ENCODE measurements at places on chromosomes 6 and 20. TPM values are rescaled to one million over a fixed set of nuclear protein-coding genes. Genes with fewer than 3 reads are reported as not detected.

The EEF1A1 gene
- 12,032 TPM for total RNA-seq

The SCRT2 gene
- total RNA-seq: not detected

The ATP9A gene
- 81.2 TPM for total RNA-seq

The SAMD3 gene
- 0.69 TPM for total RNA-seq

The PBOV1 gene
- total RNA-seq: not detected

The GPR31 gene
- not detected for total RNA-seq

The SLX4IP gene
- total RNA-seq: 11.6 TPM

The SIRPD gene
- total RNA-seq: not detected

The TUBB2B gene
- 276 TPM for total RNA-seq

The ASIP gene
- not detected for total RNA-seq

The TMEM74B gene
- total RNA-seq: 21.9 TPM

The PRPF6 gene
- 76.4 TPM for total RNA-seq

The EEF1A2 gene
- 11.8 TPM for total RNA-seq

The CDK5RAP1 gene
- total RNA-seq: 63.7 TPM

The COL19A1 gene
- total RNA-seq: 2.3 TPM

The GPRC6A gene
- total RNA-seq: not detected

The MICB gene
- total RNA-seq: 0.95 TPM

The SLC16A10 gene
- total RNA-seq: 8.1 TPM

The BACH2 gene
- total RNA-seq: 12.3 TPM

The METTL24 gene
- 10.0 TPM for total RNA-seq

The NKAIN2 gene
- total RNA-seq: 3.1 TPM

The IFNGR1 gene
- total RNA-seq: 29.4 TPM

The RAET1G gene
- not detected for total RNA-seq

The AVP gene
- total RNA-seq: not detected

The PLTP gene
- total RNA-seq: 28.6 TPM

The XKR7 gene
- 2.7 TPM for total RNA-seq

The ZNF311 gene
- total RNA-seq: 0.91 TPM

The TMC2 gene
- total RNA-seq: not detected

The NOL7 gene
- 40.5 TPM for total RNA-seq

The C6orf52 gene
- total RNA-seq: 4.8 TPM

The CRISP3 gene
- not detected for total RNA-seq

The EBF4 gene
- total RNA-seq: 63.8 TPM

The RIPOR3 gene
- total RNA-seq: 0.29 TPM

The RIMS4 gene
- total RNA-seq: 8.2 TPM

The CNBD2 gene
- total RNA-seq: 4.0 TPM

The OR11A1 gene
- total RNA-seq: not detected

The GPR63 gene
- total RNA-seq: 3.0 TPM

The SYTL3 gene
- total RNA-seq: 2.1 TPM

The CASS4 gene
- total RNA-seq: 0.09 TPM

The AIF1 gene
- 1.7 TPM for total RNA-seq

The CRIP3 gene
- 2.3 TPM for total RNA-seq

The PSMB9 gene
- not detected for total RNA-seq

The TMEM217 gene
- 2.5 TPM for total RNA-seq

The PRRT1 gene
- total RNA-seq: 3.3 TPM

The COL9A3 gene
- 81.5 TPM for total RNA-seq

The POLH gene
- total RNA-seq: 14.5 TPM

The FOXA2 gene
- total RNA-seq: 124 TPM

The MEP1A gene
- 4.1 TPM for total RNA-seq

The SMLR1 gene
- total RNA-seq: 0.79 TPM

The DNAH8 gene
- total RNA-seq: 0.12 TPM

The CHRNA4 gene
- total RNA-seq: 0.43 TPM

The BANF2 gene
- total RNA-seq: not detected

The PDSS2 gene
- 12.5 TPM for total RNA-seq

The LTV1 gene
- 24.6 TPM for total RNA-seq

The CCR6 gene
- total RNA-seq: not detected

The CST5 gene
- not detected for total RNA-seq

The NMBR gene
- 0.74 TPM for total RNA-seq

The LAMP5 gene
- not detected for total RNA-seq

All from progenitor cell of endocrine pancreas (in vitro differentiated cells).